Activated CD4-positive, alpha-beta T cell treated with anti-CD3 and anti-CD28 coated beads, Interleukin-2, amount 50 U/mL, for 48 hours (primary cell): ENCODE measurements at places on chromosomes 1 and 21.

DNA sequence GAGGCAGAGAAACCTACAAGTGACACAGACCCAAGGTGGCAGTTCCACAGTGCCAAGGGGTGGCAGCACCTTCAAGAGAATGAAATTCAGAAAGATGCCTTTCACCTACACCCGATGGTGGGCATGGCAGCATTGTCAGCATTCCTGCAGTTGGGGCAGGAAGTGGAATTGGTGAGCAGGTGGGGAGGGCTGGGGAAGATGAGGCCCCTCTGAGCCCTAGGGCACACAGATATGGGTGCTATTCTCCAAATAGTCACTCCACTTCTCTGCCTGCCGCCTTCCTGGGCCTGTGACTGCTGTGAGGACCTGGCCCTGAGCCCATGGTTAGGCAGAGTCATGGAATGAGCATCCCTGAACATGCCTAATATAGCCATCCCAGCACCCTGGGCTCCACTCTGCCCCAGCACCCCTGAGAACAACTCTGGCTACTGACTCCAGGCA lies 8.3 kb downstream of the SHISA4 start:
- no peak for DNase-seq

GRCh38 chr1:211145944-211146343 lies 12.0 kb upstream of the KCNH1 start:
- no peak for DNase-seq

- DNase-seq = no peak
Measured at GRCh38 chr1:96234299-96234698, 487.3 kb upstream of the PTBP2 start.

- peak; percentile 21 for DNase-seq
Measured at GRCh38 chr1:61782771-61783170, 40.5 kb downstream of the PATJ start.

GRCh38 chr1:8343464-8344001 lies 25.6 kb downstream of the SLC45A1 start:
- no peak for DNase-seq

DNA sequence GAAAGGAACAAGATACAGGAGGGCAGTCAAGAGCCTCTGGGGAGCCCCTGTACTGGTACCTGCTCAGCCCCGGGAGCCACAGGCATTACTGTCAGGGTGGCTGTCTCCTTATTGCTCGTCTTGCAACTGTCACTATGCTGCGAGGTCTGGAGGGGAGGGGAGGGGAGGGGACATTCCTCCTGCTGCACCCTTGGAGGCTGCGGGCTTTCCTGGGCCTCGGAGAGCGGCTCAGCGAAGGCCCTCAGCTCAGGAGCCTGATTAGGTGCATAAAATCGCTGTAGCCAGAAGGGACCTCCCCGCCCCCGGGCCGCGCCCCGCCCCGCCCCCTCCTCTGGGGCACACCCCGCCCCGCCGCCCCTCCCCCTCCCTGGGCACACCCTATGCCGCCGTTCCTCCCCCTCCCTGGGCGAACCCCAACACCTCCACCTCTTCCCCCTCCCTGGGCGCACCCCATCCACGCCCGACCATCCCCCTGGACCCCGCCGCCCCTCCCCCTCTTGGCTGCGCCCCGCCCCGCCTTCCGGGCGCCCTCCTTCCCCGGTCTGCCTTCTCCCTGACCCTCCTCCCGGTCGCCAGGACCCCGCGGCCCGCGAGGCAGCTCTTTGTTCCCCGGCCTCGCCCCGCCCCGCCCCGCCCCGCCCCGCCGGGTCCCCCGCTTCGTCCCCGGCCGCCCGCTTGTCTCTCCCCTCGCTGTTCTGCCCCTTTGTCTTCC lies 35.5 kb downstream of the CACHD1 start:
- DNase-seq = peak; percentile 56

DNA sequence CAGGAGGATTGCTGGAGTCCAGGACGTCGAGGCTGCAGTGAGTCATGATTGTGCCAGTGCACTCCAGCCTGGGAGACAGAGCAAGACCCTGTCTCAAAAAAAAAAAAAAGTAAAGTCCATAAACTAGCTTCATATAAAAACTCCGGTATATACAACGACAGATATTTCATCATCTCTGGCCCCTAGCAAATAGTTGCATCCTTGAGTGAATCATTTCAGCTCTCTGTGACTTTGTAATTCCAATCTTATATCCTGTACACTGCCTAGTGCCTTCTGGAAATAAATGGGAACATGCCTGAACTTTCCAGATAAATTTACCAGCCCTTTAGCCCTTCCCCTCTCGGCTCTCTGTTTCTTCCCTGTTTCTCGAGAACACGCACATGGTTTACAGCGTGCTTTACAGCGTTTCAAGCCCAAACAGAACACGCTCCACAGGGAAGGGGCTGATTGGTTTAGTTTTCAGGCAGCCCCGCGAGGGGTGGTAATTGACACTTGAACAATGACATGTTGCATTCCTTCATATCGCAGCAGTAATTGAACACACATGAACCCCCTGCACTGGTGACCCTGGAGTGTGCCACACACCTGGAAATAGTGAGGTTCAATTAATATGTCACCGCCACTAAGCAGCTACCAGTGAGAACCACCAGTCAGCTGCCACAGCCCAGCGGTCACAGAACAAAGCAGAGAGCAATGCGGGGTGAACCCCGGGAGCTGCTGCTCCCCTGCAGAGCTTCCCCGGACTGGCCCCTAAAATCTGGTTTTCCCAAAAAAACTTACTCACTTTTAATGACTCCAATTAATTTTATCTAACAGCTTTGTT lies 35.7 kb upstream of the SIM2 start:
- no peak for DNase-seq

DNA sequence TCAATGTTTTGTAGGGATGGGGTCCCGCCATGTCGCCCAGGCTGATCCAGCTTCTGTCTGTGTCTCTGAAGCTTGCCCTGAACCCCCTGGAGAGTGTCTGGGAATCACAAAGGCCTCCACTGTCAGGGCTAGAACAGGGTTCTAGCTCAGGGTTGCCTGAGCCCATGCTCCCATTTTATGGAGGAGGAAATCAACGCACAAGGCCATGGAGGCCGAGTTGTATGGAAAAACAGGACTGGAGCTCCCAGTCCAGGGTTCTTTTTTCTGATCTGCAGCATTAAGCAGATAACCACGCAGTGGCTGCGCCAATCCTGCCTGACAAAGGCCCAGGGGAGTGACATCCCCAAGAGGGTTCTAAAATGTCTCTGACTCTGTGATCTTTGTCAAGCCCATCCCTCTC lies 67.6 kb upstream of the NBPF3 start:
- DNase-seq = no peak

GRCh38 chr1:169288011-169288414 lies 79.6 kb downstream of the NME7 start:
- no peak for DNase-seq

GRCh38 chr1:201883266-201883665 lies 5.4 kb upstream of the SHISA4 start:
- DNase-seq = no peak

GRCh38 chr1:64983110-64983509 lies 16.8 kb upstream of the JAK1 start:
- DNase-seq = no peak

DNA sequence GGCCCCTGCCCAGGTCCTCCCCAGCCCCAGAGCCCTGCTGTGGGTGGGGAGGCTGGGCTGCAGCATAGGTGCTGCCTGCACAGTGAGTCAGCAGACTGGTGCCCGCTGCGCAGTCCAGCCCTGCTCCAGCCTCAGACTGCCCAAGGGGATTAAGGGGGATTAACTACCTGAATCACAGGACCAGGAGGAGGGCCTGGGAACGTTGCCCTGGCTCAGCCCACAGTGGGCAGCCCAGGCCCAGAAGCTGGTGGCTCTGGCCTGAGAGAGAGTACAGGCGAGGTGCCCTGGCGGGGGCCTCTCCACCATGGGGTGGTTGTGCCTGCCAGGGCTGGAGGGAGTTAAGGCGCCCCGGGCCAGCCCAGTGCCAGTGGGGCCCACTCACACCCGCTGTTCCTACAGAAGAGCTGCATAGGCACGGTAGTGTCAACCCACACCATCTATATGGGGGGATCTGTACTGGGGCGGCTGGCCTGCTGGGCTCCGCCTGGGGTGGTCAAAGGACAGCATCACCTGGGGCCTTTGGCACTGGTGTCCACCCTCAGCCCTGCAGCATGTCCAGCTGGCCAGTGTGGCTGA lies 2.3 kb downstream of the OBSCN start:
- DNase-seq = no peak

- DNase-seq = peak; percentile 22
Measured at GRCh38 chr1:33147997-33148314, 33.9 kb downstream of the TRIM62 start.

DNA sequence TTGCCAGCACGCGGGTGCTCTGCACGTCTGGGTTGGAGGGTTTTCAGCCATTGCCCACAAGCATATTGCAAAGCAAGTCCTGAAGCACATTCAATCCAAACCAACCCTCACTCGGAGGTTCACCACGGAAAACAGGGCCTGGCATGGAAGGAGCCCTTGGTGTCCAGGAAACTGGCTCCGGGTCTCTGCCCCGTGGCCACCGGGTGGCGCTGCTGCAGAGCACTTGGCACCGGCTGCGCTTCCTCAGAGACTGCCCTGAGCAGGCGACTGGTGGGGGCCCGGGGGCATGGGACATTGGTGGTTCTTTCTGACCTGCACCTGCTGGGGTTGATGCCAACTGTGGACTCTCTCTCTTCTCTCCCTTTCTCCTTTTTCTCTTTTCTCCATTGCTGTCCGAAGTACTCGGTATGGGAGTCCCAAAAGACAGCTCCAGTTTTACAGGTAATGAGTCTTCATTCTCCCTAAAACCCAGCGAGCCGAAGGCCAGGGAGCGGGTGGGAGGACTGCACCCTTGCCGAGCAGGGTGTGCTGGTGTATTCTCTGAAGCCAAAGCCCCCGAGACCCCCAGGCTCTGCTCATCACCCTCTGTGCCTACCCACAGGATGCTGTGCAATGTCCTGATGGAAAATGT lies 4.1 kb upstream of the KCNAB2 start:
- peak; percentile 26 for DNase-seq

GRCh38 chr1:199691540-199691939 lies 336.0 kb upstream of the NR5A2 start:
- no peak for DNase-seq

DNA sequence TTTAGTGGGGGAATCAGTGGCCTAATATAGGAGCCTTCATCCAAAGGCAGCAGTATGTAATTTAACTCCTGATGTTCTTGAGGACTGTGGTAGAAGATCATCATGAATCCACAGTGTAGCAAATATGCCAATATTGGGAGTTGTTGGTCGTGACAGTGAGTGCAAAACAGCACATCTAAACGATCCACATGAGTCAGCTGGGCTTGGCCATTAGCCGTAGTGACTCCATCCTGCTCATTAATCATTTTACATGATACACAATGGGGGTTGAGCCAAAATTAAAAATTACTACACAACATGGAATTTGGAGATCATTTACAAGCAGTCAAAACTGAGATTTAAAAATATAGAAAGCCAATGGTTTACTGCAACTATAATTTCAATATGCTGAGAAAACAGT lies 653.9 kb upstream of the CAMK1G start:
- DNase-seq = no peak

DNA sequence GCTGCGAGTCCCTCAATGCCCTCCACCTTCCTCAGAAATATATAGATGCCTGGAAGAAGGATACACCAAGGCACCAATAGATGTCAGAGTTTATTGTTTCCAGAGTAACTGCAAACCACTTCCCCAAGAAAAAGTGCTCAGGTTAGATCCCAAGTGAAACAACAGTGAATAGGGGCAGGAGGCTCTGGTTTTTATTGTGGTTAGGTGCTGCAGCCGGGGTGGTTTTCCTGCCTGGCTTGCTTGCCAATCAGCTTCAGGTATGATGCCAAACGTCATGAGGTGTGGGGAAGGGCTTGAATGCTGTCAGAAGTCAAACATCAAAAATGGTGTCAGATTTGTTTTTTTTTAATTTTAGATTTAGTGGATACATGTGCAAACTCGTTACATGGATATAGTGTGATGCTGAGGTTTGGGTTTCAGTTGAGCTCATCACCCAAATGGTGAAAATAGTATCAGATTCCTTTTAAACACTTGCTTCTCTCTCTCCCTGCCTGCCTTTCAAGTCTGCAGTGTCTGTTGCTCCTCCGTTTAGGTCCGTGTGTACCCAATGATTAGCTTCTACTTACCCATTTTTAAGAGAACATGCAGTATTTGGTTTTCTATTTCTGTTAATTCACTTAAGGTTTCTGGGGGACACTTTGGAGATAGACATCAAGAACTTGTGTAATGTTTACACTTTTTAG lies 1317.0 kb downstream of the MRPL39 start:
- DNase-seq = peak; percentile 0

- no peak for DNase-seq
Measured at GRCh38 chr1:90936061-90936460, 85.8 kb downstream of the ZNF644 start.

DNA sequence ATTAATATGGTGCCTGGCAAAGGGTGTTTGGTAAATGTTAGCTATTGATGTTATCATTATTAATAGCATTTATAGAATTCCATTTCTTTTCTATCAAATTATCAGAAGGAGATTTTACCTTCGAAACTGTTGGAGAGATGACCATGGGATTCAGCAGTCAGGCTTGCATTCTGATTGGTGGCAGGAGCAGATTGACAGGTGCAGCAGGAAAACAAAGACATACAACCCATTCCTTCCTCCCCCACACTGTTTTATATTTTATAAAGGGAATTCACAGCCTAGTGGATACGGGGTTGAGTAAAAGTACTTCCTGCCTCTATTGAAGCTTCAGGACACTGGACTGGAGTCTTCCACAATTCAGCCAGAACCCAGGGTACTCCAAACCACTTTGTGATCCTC lies 55.1 kb upstream of the SYT14 start:
- no peak for DNase-seq

DNA sequence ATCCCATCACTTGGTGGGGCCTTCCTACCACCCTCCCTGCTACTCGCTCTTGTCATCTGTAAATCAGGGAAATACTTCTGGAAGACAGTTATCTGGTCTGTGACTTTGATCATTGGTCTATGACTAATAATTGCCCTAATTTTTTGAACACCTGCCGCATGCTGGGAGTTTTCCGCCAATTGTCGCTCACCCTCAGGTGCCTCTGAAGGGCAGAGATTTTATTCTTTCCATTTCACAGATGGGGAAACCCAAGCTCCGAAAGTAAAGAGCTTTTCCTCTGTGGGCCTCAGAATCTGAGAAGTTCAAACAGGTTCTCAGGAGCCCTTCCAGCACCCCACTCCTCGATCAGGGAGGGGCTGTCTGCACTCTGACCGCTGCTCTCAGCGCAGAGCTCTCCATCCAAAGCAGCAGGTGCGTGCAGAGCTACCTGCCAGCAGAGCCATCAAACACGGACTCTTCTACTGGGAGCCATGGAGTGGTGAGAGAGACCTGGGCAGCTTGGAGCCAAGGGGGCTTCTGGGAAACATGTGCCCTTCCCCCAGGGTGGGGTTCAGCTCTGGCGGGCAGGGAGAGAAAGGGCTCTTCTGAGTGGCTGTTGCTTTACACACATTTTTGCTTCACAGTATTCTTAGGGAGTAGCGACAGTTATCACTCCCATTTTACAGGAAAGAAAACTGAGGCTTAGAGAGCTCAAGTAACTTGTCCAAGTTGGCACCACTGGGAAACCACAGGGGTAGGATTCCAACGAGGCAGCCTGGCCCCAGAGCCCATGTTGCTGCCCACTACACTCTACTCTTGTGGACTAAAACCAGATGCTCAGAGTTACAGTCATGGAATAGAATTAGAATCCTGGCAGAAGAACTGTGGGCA lies 5.8 kb upstream of the RUNX3 start:
- no peak for DNase-seq
